T-cell (primary cell): ENCODE measurements at places on chromosomes 2 and 18.

DNA sequence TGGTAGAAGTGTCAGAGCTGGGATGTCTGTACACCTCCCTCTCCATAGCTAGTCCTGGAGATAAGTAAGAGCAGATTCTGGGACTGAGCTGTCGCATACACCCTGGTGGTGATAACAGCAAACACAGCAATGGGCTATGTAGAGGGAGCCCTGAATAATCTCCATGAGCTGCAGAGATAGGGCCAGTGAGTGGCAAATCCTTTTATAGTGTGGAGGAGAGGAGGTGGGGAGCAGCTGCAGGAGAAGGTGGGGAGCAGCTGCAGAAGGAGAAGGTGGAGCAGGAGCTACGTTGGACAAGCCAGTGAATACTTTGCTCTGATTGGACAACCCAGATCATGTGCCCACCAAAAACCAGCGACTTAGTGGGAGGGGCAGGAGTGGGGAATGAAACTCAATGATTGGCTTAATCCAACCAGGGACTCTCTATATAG lies 85.5 kb downstream of the TMEM247 start:
- DNase-seq, result no peak

GRCh38 chr2:157443795-157444640 lies at the start of gene CYTIP:
CYTIP (minus strand) TSS chr2:157444089; CDS start chr2:157444020, 69 bp downstream.
- DNase-seq, result peak; percentile 49

- DNase-seq, result no peak
These were observed 491.9 kb upstream of the FSIP2 start for GRCh38 chr2:185246717-185247116.

GRCh38 chr2:69933839-69934613 lies 19.1 kb downstream of the MXD1 start:
- DNase-seq, result no peak

DNA sequence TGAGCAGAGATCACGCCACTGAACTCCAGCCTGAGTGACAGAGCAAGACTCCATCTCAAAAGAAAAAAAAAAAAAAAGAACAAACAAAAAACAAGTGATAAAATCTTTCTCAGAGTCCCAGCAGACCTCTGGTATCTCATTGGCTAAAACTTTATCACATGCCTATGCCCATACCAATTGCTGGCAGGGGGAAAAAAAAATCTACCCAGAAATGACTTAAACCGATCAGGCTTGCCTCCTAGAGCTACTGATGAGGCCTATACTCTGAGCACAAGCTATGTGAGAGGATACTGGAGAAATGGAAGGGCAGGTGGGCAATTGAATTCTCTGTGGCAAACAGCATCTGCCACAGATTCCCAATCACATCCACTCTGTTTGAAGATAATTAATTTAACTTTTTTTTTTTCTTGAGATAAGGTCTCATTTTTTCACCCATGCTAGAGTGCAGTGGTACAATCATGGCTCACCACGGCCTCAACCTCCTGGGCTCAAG lies 49.0 kb downstream of the FBXO36 start:
- DNase-seq, result no peak

DNA sequence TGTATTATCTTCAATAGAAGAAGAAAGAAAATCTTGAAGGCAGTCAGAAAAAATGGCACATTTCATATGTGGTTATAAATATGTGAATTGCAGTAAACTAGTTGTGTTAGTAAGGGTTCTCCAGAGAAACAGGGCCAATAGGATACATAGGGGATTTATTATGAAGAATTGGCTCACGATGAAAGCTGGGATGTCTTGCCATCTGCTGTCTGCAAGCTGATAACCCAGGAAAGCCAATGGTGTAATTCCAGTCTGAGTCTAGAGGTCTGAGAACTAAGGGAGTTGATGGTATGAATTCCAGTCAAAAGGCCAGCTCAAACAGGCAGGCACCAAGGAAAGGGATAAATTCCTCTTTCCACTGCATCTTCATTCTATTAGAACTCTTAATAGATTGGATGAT lies 362.4 kb downstream of the KCNJ3 start:
- no peak for DNase-seq

DNA sequence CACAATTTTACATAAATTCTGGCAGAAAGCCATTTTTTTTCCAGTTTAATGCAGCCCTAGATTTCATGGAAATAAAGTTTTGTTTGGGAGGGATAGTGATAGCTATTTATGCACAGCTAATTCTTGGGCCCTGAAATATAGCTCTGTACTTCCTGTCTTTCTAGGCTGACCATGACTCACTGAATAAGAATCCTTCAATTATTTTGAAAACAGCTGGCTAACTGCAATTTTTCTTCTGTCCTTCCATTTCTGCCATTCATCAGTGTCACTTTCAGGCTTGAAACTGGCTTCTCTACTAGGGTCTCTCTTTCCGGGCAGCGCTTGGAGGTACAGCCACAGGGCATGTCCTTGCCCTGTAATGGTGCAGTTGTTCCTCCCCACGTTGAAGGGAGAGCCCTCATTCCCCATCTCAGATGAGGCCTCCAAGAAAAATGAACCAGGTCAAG lies 97.1 kb upstream of the TMEM178A start:
- no peak for DNase-seq

DNA sequence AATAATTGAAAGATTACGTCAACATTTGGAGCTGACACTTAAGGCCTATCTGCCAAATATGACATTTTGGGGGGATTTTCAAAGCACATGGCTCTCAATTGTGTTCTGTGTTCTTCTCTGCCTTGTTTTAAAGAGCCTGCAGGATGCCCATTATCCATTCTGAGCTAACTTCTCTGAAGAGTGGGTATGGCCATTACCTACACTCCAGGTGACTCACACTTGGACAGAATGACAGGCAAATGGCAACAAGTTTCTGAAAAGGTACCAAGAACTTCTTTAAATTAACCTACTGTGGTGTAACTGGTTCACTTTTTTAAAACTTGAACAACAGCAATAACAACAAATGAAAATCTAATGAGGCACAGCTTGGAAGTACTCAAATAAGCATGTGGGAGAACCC lies 834.9 kb upstream of the SLC39A10 start:
- no peak for DNase-seq

- DNase-seq, result no peak
These were observed 59.8 kb upstream of the SLC8A1 start for GRCh38 chr2:40511661-40512213.

DNA sequence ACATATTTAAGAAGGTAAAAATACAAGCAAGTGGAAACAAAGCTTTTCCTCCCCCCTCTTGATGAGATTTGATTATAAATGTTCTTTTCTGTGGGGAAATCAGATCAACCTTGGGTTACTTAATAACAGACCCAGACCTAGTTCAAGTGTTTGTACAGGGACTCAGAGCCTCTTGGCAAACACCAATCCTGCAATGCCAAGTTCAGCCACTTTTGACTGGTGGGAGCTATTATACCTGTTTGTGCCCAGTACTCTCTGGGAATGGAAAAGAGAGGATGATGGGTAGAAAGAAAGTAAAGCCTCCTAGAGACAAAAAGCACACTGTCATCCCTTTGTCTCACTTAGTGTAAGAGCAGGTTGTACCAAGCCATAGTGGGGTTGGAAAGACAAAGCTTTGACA lies 63.8 kb upstream of the EPHA4 start:
- DNase-seq, result no peak

GRCh38 chr2:235080101-235080500 lies 128.3 kb downstream of the SH3BP4 start:
- DNase-seq, result no peak

DNA sequence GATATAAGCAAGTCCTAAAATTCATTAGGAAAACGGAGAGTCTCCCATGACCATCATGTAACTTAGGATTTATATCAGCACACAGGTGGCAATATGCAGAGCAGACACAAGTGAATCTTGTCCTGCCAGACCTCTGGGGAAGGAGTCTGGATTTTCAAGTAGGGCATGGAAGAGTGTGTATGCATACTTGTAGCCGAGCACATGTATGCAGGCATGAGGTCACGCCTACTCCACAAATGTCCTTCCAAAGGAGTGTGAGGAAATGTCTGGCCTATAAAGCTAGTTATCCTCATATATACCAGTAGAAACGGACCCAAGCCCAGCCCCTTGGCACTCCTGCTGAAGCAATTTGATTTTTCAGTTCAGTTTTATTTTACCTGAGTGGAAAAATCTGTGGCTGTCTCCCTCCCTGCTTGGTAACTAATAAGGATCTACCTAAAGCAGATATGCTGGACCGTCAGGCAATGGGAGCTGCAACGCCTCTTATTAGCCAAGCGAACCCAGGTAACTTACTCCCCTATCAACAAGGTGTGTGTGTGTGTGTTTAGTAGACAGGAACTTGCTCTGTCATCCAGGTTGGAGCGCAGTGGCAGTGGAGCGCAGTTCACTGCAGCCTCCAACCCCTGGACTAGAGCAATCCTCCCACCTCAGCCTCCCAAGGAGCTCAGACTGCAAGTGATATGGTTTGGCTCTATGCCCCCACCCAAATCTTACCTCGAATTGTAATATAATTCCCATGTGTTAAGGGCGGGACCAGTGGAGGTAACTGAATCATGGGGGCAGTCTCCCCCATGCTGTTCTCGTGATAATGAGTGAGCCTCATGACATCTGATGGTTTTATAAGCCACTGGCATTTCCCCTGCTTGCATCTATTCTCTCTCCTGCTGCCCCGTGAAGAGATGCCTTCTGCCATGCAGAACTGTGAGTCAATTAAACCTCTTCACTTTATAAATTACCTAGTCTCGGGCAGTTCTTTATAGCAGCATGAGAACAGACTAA lies 2.8 kb downstream of the STAT1 start:
- no peak for DNase-seq

DNA sequence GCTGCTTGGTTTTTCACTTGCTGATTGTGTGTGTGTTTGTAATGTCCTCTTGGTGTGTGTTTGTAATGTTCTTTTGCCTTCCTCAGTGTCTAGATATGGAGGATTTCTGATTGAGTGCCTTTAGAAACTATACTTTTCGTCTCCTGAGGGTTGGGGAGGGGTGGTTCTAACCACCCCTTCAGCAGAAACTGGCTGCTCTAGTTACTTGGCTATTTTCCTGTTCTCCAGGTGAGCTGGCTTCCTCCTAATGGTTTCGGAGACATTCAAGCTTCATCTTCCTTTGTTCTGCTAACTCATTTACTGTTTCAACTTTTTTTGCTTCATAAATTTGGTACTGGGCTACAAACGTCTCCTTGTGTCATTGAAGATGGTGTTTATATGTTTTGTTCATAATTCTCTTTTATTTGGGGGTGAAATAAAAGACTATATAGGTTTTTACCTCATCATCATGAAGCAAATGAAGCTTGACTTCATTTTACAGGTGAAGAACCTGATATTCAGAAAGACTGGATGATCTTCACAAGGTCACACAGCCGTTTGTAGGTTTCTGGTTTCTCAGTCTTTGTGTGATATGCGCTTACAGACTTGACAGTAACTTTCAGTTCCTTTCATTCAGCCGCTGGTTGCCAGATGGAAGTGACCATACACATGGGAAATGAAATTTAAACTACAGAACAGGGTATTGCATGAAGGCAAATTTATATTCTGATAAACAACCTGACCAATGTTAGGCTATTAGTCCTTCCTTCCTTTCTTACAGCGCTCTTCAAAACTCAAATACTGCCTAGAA lies 238.5 kb downstream of the GALR1 start:
- DNase-seq, result no peak
